ENCODE measurements at places on chromosomes 2 and 18.

- no peak for DNase-seq
Measured at GRCh38 chr2:88329815-88330603, 122.5 kb downstream of the FOXI3 start.

DNA sequence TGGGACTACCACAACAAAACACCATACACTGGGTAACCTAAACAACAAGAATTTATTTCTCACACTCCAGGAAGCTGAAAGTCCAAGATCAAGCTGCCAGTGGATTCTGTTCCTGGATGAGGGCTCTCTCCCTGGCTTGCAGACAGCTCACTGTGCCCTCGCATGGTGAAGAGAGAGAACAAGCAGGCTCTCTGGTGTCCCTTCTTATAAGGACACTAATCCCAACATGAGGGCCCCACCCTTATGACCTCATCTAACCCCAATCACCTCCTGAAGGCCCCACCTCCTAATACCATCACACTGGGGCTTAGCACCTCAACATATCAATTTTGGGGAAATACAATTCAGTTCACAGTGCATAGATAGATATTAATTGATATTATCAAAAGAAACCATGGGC, 83.5 kb downstream of the BIN1 start:
- no peak for DNase-seq

GRCh38 chr2:68163641-68164040, 6.0 kb downstream of the PNO1 start:
- DNase-seq = no peak

- no peak for DNase-seq
Measured at GRCh38 chr2:11871421-11871820, 125.0 kb downstream of the LPIN1 start.

- no peak for DNase-seq
Measured at GRCh38 chr18:80143881-80144280, 34.8 kb downstream of the ADNP2 start.

DNA sequence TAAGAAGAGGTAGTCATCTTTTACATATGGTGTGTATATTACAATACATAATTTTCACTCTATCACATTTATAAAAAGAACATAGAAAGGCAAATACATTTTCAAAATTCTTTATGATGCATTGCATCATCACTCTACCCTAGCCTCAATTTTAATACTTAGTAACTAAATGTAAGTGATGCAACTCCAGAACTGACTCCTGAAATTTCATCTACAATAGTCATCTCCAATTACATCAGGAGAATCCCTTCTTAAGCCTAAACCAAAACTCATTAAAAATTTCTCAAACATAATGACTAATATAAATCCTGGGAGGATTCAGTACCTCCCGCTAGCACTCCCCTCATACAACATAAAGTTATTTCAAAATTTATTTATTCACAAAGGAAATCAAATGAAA, 15.9 kb downstream of the TMX3 start:
- no peak for DNase-seq

DNA sequence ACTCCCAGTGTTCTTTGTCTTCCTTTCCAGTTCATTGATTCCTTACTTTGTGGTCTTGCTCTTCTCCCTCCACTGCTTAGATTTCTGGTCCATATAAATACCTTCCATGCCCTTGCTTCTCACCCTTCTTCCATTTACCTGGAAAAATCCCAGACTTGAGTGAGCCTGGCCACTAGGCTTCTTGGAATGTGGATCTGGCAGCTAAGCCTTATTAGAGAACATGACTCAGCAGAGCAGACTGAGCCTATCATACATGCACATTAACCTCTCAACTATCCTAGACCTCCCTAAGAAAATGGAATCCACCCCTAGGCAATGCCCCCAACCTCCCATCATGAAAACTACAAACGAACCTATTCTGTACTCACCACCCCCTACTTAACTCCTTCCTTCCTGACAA, 127.7 kb downstream of the RHBDD1 start:
- DNase-seq = no peak

GRCh38 chr18:74228312-74228711, 63.5 kb downstream of the CYB5A start:
- DNase-seq = no peak

DNA sequence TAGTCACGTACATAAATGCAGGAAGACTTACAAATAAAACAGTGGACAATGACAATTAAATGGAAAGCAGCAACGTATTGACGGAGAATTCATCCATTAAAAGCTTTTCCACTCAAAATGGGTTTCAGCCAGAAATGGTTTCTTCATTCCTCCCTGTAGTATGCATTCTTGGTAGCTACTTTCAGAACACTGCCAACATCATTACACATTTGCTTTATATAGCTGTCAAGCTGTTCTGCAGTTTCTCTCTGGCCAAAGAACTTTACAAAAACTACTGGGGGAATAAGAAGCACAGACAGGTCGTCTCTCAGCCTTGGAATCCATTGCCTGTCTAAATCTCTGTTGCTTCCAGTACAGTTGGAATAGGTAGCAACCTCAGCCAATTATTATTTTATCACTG, 84.1 kb upstream of the NCKAP5 start:
- DNase-seq = no peak

DNA sequence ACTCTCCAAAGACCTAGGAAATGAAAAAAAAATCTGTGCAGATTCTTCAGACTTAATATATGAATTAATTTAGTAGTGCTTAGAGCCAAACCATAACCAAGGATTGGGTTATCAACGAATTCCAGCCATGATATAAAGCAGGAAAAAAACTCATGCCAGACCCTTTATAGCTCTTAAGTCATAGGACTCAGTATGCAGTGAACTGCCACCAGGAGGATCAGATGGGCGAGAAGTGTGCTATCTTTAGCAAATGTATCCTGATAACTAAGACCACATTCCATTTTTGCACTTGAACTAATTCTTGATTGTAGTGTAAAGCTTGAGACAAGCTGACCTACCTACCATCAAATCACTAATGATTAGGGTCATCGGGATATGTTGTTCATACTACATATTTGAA, 178.1 kb downstream of the IKZF2 start:
- DNase-seq = no peak

DNA sequence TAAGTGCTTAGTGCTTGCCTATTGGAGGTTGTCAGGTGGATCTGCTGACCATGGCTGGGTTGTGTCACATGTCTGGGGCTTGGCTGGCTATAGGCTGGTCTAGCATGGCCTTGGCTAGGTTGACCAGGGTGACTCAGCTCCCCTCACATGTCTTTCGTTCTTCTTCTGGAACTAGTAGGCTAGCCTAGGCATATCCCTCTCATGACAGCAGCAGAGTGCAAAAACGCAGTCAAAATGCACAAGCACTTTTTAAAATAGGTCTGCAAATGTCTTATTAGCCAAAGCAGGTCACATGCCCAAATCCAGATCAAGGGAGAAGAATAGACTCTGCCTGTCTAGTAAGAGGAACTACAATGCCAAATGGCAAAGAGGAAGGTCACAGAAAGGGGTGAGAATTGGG, 179.7 kb upstream of the ACVR2A start:
- DNase-seq = no peak

DNA sequence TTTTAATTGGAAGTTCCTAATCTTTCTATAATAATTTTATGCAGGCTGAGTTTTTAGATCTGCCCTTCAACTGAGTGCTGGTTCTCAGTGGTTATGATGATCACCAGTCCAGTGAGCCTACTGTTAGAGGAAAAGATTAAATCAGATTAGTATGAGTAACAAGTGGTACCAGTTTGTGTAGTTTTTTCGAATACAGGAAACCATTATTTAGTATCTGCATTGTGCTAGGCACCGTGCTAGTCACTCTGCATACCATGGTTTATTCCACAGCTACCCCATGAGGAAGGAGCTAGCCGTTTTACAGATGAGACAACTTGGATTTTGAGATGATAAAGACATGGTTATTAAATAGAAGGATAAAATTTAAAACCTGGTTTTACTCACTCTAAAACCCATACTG, 6.1 kb downstream of the PSMD1 start:
- no peak for DNase-seq

- DNase-seq = no peak
Measured at GRCh38 chr2:143329288-143329687, 200.1 kb downstream of the ARHGAP15 start.

Measured in stimulated activated CD8-positive, alpha-beta memory T cell treated with anti-CD3 and anti-CD28 coated beads, Interleukin-2, amount 100 ng/mL, for 1 hour (primary cell).